ENCODE measurements at places on chromosomes 13 and 19.

- DNase-seq, result no peak
These were observed 6.2 kb downstream of the SETDB2 start for GRCh38 chr13:49450105-49450819.

GRCh38 chr19:16025108-16026101, 50.9 kb upstream of the TPM4 start:
- DNase-seq, result no peak

DNA sequence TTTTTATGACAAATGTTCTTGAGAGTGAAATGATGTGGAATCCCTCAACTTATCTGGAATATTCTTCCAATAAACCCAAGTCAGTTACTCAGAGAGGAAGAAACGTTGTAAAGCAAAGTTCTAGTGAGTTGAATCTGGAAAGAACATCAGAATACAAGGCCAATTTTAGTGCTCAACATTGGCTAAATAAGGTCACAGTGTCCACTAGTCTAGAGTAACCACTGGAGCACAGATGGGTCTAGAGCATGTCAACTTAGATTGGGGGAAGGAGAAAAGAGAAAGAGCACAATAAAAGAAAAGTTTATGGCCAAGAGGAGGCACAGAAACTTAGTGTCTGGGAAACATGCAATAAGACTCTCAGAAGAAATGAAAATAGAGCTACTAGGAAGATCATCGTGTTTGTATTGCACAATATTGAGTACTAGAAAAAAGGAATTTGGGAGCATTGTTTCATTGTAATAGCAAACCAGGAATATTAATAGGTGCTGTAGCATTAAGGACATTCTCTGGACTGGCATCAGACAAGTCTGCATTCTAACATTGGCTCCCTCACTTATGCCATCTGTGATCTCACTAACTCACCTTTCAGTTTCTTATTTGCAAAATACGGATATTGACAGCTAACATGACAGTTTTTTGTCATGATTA, 1318.5 kb downstream of the PCDH9 start:
- DNase-seq, result no peak

GRCh38 chr13:22736768-22737092, 444.0 kb upstream of the SGCG start:
- no peak for DNase-seq

DNA sequence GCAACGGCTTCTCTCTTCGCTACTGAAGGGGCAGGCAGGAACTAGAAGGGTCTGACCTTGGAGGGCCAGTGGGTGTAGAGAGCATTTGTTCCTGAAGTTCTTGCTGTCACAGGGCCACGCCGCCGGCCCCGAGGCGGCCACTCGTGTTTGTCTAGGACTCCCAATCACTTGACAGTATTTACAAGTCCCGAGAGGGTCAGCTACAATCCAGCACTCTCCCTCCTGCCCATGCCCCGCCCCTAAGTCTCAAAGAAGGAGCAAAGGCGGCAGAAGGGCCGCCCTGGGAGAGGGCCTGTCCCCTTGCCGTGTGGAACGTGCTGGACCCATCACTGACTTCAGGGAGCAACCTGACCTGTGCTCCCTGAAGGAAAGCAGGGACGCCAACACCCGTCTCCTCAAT, 118.5 kb downstream of the STK24 start:
- no peak for DNase-seq

- DNase-seq, result peak; percentile 84
These were observed 590 bp upstream of the LGI4 start for GRCh38 chr19:35135389-35135909.

DNA sequence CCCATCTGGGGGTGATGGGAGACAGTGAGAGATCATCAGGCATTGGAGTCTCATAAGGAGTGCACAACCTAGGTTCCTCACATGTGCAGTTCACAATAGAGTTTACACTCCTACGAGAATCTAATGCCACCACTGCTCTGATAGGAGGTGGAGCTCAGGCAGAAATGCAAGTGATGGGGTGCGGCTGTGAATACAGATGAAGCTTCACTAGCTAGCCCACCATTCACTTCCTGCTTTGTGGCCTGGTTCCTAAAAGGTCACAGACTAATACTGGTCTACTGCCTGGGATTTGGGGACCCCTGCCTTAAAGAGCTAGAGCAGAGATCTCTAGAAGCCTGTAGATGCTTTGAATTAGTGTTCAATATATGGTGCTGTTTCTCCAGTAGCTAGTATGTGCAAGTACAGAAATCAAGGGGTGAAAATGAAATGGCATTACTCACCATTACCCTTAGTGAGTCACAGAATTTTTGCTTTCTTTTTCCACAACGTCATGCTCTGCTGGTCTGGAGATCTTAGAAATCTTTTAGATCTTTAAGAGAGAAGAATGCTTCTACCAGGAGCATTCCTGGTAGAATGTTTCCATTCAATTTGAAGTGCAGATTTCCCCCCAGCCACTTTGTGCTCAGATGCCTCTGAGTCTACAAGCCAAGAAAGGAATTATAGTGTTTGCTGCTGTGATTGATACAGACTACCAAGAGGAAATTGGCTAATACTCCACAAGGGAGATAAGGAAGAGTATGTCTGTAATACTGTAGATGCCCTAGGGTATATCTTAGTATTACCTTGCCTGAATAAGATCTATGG, 2301.2 kb downstream of the PCDH9 start:
- no peak for DNase-seq

- DNase-seq, result no peak
These were observed 2.2 kb downstream of the SBSN start for GRCh38 chr19:35525873-35526272.

DNA sequence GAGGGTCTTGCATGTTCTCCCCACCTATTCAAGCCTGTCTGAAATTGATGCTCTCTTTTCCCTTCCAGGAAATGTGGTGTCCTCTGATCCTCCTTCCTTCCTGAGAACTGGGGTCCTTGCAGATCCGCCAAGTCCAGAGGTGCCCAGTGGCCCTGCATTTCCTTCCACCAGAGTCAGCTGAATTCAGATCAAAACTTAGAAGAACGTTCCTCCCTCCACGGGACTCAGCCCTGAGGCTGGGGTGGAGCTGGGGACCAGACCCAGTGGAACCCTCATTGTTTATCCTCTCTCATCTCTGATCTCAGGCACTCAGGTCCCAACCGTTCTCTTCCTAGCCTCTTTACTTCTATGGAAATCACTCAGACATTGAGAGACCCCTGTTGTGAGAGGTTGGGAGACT, 477.3 kb downstream of the TSHZ3 start:
- no peak for DNase-seq

DNA sequence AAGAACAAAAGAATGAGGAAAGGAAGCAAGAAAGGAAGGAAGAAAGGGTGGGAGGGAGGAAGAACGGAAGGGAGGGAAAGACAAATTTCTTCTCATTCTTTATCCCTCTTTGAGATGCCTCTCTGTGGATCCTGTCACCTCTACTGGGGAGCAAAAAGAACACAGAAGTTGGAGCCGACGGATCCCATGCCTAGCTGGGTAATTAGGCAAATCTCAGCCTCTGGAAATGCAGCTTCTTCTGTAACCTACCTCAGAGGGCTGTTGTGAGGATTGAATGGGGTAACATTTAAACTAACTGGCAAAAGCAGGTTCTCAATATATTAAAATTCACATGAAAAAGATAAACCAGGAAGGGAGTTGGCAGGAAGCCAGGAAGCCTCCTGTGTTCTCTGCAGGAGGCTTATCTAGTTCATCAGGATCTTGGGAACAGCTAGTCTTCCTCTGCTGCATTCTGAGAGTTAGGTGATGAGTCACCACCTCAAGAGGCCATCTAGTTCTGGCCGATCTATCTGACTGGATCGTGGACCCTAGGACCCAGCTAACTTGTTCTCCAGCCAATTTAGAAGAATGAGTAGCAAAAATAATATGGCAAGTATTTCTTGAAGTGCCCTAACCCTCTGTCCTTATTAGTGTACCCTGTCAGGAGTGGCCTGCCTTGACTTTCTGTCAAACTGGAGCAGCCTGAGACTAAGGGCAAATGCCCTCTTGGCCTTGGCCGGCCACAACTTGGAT, 15.2 kb upstream of the CPB2 start:
- DNase-seq, result no peak

DNA sequence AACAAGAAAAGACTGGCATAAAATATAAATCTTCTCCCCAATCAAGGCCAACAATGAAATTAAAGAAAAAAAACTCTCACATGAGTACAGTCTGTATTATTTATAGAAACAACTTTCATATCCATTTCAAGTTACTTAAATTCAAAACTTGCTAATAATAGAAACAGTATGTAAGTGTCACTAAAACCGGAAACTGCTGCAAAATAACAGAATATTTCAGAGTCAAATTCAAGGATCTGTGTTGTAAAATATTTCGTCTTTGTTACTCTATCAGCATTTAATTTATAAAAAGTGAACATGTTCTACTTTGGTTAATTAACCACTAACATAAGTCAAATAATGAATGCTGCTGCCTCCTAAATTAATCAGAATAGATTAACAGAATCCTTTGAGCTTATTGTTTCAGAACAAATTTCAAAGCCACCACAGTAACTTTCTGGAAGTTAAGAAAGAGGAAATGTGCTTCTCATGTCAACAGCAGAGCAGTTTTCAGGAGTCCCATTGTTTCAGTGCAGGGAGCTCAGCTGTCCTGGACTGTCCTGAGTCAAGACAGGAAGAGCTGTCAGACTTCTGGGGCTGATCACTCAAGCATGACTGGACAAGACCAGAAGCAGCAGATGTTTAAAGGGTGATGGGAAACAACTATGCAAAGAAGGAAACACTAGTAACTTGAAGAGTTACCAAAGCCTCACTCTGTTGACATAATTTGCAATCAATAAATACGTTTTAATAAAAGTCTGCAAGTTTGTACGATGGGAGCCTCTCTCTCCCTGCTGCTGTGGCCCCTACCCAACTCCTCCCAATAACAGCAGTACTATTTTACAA, 76.9 kb downstream of the FOXO1 start:
- no peak for DNase-seq

DNA sequence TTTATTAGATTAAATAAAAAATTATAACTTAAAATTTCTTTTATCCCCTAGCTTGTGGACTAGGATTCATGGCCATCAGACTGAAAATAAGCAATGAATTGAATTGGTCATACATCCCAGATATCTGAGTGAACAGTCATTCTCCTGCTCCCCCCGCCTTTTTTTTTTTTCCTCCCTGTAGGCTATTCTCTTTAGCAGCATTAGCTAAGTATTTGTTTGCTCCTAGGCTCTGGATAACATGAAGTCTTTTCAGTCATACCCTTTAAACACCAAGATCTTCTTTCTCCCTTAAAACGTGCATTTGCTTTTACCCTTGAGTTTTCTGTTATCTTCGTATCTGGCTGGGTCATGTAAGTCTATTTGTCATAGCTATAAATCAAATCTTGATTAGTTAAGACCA, 866.7 kb upstream of the SPRY2 start:
- DNase-seq, result no peak

DNA sequence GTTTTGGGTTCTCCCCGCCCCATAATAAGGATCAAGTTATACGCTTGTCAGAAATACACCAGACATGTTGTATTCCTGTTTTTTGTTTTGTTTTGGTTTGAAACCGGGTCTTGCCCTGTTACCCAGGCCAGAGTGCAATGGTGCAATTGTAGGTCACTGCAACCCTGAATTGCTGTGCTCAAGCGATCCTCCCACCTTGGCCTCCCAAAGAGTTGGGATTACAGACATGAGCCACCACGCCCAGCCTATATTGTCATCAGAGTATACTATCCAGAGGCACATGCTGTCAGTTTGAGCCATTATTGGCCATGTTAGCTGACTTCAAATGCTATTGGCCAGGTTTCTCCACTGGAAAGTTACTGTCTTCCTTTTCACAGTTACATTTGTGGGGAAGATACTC, 9.8 kb downstream of the SAFB start:
- no peak for DNase-seq

DNA sequence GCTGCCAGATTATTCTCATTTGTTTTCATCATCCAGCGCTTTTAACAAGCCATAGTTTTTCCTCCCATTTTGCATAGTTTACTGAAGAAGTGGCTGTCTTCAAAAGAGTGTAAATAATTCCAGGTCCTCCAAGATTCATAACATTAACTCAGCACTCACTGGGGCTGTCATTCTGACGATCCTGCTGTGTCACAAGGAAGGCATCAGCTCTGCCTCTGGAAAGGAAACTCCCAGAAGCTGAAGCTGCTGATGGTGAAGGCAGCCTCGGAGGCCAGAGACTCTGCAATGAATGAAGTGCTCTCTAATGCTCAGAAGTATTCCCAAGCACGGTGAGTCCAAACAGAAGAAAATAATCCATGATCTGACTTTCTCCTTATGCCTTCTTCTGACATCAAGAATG, 60.0 kb downstream of the FLT1 start:
- DNase-seq, result no peak

DNA sequence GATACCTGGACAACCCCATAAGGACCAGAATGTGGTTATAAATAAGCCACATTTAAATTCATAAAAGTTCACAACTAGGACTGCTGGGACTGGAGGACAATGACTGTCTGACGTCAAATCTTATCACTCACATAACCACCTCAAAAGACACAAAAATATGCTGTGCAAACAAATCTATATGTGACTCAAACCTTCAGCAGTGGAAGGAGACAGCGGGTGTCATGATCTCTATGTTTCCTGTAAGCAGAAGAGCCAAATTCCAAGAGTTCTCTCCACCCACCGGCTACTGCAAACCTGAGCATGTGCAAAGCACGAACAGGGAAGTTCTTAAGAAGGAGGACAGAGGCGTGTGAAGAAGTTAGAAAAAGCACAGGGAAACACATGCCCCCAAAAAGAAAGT, 113.2 kb downstream of the MYCBP2 start:
- DNase-seq, result no peak

- no peak for DNase-seq
These were observed 132.2 kb downstream of the DLEU7 start for GRCh38 chr13:50711131-50711815.

DNA sequence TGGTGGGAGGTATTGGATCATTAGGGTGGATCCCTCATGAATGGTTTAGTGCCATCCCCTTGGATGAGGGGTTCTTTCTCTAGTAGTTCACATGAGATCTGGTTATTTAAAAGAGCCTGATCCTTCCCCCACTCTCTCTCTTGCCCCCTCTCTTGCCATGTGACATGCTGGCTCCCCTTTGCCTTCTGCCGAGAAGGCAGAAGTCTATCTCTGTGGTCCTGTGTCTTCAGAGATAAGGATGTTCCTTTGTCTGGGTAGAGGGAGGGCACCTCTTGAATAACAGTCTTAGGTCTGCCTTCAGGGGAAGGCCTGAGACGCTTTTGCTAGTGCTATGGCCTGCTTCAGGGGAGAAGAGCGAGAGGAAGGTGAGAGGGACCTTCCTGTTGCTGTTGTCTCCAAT, 2.0 kb upstream of the ZDHHC20 start:
- DNase-seq, result no peak

All from right lung (tissue), 10 donors.